Renal cortical epithelial cell (primary cell): ENCODE measurements at places on chromosomes 4 and X. TPM values are rescaled to one million over a fixed set of nuclear protein-coding genes. Genes with fewer than 3 reads are reported as not detected.

The GPRIN3 gene
- 0.87 and 3.5 TPM in 2 replicates for total RNA-seq

The YIPF7 gene
- not detected in 2 replicates for total RNA-seq

The RTL9 gene
- 0.15 TPM in 1 of 2 replicates, not detected in the other for total RNA-seq

The TNIP3 gene
- total RNA-seq = 0.30 and 0.35 TPM in 2 replicates

The MAGEA2 gene
- total RNA-seq = not detected in 2 replicates

The SMR3B gene
- not detected in 2 replicates for total RNA-seq

The RAB33B gene
- total RNA-seq = 15.1 and 17.9 TPM in 2 replicates

The SSX7 gene
- total RNA-seq = not detected in 2 replicates

The BEX5 gene
- 2.1 and 2.9 TPM in 2 replicates for total RNA-seq

The BRS3 gene
- 0.05 TPM in 1 of 2 replicates, not detected in the other for total RNA-seq

The RENBP gene
- 1.9 and 3.6 TPM in 2 replicates for total RNA-seq

The SPOCK3 gene
- total RNA-seq = not detected in 2 replicates

The C4orf46 gene
- total RNA-seq = 7.7 and 16.1 TPM in 2 replicates

The CTAG1A gene
- not detected in 2 replicates for total RNA-seq

The ERVMER34-1 gene
- 5.4 and 8.7 TPM in 2 replicates for total RNA-seq

The VBP1 gene
- total RNA-seq = 59.4 and 109 TPM in 2 replicates

The MAGEA11 gene
- not detected in 2 replicates for total RNA-seq

The PABPC1L2A gene
- total RNA-seq = not detected in 2 replicates
